ENCODE measurements at places on chromosomes 2 and 18. TPM values are rescaled to one million over a fixed set of nuclear protein-coding genes. Genes with fewer than 3 reads are reported as not detected.

Gene IL18R1
- 0.13 TPM for total RNA-seq

DNA sequence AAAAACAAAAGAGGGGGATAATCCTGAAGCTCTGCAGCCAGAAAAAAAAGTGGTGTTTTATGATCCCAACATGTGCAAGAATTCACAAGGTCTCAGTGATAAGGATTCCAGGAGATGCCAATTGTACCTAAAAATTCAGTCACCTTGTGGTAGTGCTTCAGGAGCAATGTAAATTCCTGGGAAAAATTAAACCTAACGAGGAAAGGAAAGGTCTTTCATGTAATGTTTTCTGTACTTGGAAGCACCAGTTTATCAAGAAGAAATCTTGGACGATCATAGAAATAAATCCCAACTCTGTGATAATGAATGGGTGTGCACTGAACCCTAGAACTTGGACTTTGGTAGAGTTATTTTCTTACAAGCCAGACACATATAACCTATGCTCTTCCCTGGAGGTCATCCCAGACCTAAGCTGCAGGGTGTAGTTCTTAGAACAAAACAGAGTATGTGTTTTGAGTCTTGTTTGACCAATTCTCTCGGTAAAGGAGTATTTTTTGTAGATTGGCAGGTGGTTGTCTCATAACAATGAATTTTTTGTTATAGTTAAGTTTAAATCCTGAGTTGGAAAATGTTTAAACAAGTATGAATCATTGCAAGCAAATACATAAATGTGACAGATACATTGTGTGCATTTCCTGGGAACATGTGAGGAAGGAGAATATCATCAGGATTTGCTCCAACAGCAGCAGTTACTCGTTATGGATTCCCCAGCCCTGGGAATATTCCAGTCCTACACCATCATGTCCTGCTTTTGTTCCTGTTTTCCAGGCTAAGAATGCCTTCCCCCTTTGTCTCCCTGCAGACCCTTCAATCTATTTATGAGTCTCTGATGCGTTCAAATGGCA is 224.6 kb downstream of the NAPG start:
- no peak for DNase-seq

Gene CASP8
- 5.0 TPM for total RNA-seq

DNA sequence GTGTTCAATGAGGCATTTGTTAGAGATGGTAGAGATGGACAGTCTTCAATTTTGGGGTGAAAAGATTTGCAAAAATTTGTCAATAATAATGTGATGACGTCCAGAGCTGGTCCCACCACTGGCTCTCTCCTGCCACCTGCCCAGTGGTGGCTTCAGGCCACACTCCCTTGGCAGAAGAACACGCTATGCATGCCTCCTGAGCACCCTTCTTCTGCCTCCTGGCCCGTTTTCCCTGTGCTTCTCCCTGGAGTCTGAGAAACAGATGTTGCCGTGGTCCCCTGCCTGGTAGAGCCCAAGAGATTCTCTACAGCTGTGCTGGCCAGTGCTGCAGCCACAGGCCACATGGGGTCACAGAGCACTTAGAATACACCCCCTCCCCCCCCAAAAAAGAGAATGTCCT is 33.6 kb downstream of the INPP5D start:
- no peak for DNase-seq

GRCh38 chr2:25085761-25086560 is 44.1 kb downstream of the EFR3B start:
- DNase-seq = no peak

DNA sequence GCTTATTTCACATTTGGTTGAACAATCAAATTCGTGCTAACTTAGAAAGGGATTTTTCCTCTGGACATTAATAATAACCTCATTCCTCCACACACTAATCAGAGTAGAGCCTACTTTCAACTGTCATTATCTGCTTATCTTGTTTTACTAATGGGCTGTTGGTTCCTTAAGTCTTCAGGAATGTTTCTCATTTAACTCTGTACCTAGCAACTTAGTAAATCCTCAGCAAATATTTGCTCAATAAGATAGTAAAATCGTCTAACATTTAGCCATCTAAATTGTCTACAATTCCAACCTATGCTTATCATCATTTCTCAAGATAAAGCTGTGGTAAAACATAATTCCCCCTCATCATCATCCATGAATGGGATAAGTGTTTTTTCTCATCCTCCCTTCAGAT is 98.1 kb downstream of the CDH2 start:
- DNase-seq = no peak

GRCh38 chr2:143842836-143843235 is 677.1 kb downstream of the ZEB2 start:
- DNase-seq = no peak

GRCh38 chr2:128319631-128320191 is 1.0 kb upstream of the HS6ST1 start:
- DNase-seq = peak; percentile 9

GRCh38 chr2:121346407-121346806 is 61.4 kb upstream of the TFCP2L1 start:
- no peak for DNase-seq

DNA sequence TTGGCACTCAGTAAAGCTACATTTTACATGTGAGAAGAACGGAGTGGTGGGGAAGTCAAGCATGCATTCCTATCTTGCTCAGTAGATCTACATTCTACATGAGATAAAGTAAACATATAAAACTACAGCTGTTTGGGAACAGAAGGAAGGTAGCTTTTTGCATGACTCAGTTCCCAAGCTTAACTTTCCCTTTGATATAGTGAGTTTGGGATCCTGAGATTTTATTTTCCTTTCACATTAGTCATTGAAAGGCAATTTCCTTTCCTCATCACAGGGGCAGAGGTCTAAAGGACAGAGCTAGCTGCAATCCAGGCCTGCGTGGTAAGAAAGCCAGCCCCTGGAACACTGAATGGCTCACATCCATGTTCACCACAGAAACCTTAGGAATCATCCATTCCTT is 257.2 kb downstream of the SRBD1 start:
- no peak for DNase-seq

- DNase-seq = no peak
These were observed 5.2 kb upstream of the DNAJB2 start for GRCh38 chr2:219273937-219274336.

Gene C2orf80
- not detected for total RNA-seq

Gene CRYBA2
- total RNA-seq = 30.1 TPM

Gene PLEKHH2
- total RNA-seq = 10.4 TPM

DNA sequence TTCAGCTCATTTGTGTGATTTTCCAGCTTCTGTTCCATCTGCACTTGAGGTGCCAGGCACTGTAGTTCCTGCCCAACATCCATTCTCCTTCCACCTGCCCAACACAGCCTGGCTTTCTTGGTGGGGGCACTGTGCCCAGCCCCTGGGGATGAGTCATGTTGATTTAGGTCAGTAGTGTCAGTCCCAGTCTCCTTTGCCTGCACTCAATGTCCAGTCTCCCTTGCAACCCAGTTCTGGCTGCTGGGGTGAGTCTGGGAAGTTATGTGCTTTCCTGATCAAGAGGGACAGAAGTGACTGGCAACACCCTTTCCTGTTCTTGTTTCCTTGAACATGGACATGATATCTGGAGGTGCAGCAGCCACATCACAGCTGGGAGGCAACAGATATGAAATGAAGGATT is 1.5 kb upstream of the ASB18 start:
- DNase-seq = no peak

- no peak for DNase-seq
These were observed 16.0 kb downstream of the HIBCH start for GRCh38 chr2:190303647-190304046.

Gene CYP27A1
- 16.4 TPM for total RNA-seq

- DNase-seq = no peak
These were observed 11.0 kb downstream of the SIGLEC15 start for GRCh38 chr18:45836242-45837205.

- DNase-seq = no peak
These were observed 49.0 kb downstream of the SMCHD1 start for GRCh38 chr18:2704541-2704940.

Gene QPCT
- total RNA-seq = 2.7 TPM

GRCh38 chr2:61876400-61876799 is 12.1 kb downstream of the CCT4 start:
- no peak for DNase-seq

GRCh38 chr2:185472574-185472973 is 266.0 kb upstream of the FSIP2 start:
- no peak for DNase-seq

Gene POTEJ
- total RNA-seq = 0.19 TPM

DNA sequence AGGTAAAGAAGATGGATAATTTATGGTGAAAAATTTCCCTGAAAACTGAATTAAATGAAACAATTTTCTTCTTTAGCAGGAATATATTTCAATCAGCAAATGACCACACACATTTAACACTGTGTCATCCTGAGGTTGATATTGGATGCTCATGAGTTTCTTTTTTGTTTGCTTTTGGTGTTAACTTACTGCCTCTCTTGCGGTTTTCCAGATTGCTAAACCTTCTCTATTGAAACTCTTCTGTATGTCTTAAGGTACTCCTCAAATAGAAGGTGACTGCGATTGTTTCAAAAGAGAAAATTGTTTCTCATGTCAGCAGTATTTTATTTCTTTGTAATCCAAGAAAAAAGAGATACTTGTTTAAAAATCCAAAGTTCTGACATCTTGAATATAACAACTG is 99.1 kb downstream of the LRRTM1 start:
- no peak for DNase-seq

Gene MAL
- not detected for total RNA-seq
